ENCODE measurements at places on chromosomes 13 and 19.

DNA sequence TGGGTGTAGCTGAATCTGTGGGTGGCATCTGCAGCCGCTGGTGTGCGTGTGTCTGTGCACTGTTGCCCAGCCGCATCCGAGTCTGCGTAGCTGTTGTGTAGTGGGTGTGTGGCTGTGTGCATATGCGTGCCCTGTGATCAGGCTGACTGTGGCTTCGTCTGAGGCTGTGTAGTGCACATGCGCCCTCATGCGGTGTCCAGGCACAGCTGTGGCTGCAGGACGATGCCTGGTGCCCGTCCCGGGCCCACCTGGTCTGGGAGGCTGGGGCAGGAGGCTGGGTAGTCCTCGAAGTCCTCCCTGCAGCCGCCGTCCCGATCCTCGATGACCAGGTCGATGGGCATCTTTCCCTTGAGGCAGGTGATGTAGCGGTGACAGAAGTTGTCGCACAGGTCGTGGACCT, 4.9 kb downstream of the MEIS3 start:
- no peak for DNase-seq

GRCh38 chr19:42532891-42533290, 4.6 kb upstream of the CEACAM1 start:
- DNase-seq: no peak

- DNase-seq: no peak
Measured at GRCh38 chr19:52221831-52222375, 32.1 kb downstream of the PPP2R1A start.

DNA sequence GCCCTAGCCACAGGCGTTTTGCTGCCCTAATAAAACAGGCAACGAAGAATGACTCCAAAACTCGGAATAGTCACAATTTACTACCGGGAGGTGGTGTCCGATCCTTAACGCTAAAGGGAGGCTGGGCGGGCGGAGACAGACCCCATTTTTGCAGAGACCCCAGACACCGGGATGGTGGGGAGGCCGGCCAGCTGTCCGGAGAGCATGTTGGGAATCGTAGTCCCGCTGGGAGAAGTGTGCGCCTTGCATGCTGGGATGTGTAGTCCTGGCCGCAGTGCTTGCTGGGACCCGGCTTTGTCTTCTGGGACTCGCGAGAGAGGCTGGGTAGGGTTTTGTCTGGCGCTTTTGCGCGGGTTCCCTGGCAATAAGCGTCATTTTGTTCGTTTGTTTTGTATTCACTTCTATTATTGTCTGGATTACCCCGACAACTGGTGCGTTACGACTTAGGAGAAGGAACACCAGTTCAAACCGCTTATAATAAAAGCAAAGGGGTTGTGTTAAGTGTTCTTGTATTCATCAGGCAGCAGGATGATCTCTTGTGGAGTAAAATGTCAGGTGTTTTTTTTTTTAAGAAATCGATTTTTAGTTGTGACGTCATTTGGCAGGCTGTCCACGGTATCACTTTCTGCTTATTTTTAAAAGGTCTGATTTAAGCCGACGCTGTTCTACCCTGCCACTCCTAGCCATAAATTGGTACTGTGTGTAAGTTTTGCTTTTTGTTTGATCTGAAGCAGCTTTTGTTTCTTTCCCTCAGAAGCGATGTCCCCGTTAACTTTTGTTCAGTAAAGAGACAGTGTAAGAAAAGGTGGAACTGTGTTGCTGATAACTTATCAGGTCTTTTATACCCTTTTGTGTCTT, 676 bp upstream of the HSPH1 start:
- DNase-seq: peak; percentile 96

- DNase-seq: peak; percentile 65
Measured at GRCh38 chr19:35935911-35936737, at the start of gene LRFN3. LRFN3 (plus strand) TSS chr19:35936374; CDS start chr19:35939426, 3,052 bp downstream.

DNA sequence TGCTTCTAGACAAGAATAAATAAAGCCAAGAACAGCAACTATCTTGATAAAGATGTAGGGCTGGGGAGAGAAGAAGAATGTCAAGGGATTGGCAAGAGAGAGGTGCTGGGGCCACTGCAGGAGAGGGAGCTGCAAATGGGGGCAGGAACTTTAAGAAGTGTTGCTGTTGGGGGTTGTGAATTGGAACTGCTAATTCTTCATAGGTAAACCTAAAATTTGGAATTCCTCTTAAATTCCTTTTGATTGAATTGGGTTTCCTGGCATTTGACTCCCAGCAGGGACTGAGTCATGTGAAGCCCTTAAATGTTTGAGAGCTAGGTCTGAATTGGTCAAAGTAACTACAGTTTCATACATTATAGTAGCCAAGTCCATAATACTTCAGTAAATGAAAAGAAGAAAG, 305.6 kb upstream of the TMTC4 start:
- DNase-seq: no peak

DNA sequence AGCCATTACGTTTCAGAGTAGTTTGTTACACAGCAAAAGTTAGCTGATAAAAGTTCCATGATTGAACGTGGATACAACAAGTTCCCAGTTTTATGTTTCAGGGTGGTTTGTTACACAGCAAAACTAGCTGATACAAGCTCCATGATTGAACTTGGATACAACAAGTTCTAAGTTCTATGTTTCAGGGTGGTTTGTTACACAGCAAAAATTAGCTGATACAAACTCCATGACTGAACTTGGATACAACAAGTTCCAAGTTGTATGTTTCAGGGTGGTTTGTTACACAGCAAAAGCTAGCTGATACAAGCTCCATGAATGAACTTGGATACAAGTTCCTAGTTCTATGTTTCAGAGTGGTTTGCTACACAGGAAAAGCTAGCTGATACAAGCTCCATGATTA, 47.6 kb downstream of the INSR start:
- no peak for DNase-seq

GRCh38 chr13:23739596-23739995, 149.6 kb downstream of the MIPEP start:
- DNase-seq: no peak

- DNase-seq: no peak
Measured at GRCh38 chr19:1822210-1822609, 10.1 kb upstream of the ATP8B3 start.

DNA sequence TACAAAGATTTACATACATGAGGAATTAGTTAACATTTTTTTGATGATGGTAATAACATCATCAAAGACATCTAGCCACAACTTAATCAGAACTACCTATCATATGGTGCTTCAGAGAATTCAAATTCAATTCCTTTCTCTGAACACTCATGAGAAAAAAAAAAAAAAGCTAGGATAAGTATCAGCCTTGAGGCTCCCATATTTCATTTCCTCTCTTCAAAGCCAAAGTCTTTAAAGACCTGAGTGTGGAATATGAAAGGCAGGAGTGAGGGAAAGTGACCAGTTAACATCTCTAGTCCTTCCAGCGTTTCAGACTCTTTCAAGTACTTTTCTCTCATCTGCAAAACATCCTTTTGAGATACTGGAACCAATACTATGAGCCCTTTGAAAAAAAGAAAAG, 137.5 kb downstream of the DCLK1 start:
- DNase-seq: no peak

- no peak for DNase-seq
Measured at GRCh38 chr13:44283600-44283999, 90.0 kb upstream of the SERP2 start.

Measured in stimulated activated CD4-positive, alpha-beta T cell treated with anti-CD3 and anti-CD28 coated beads, Interleukin-4, amount 100 ng/mL, for 4 hours (primary cell).